ENCODE measurements at places on chromosomes 5 and 9.

DNA sequence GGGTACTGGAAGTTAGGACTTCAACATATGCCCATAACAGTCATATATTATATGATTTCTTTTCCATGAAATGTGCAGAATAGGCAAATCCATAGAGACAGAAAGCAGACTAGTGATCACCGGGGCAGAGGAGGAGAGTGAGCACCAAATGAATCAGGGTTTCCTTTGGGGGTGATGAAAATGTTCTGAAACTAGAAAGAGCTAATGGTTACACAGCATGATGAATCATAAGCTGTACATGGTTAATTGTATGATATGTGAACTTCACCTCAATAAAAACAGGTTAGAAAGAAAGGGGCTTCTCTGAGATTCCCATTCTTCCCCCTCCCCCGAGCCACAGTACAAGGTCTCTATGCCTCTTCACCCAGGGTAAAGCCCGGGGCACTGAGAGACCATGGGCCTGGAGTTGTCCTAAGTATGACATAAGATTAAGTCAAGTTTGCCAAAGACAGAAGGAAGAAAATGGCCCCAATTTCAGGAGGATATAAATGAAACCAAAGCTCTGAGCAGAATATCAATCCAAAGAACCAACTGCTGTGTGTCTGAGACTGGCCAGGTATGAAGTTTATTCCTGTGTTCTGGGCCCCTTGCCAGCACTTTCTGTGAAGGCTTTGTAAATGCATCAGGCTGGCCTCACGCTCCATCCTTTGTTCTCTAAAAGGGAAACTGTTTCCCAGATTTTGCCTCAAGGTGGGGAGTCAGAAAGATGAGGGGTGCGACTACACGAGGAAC lies 243.8 kb downstream of the CDK5RAP2 start:
- DNase-seq: no peak

GRCh38 chr9:87160148-87161102 lies 213.1 kb upstream of the GAS1 start:
- no peak for DNase-seq

- no peak for DNase-seq
These were observed at the start of gene C9 for GRCh38 chr5:39364367-39364766. Gene C9, minus strand, starts transcription at chr5:39364495. Its CDS starts 31 bp downstream, at chr5:39364464.

DNA sequence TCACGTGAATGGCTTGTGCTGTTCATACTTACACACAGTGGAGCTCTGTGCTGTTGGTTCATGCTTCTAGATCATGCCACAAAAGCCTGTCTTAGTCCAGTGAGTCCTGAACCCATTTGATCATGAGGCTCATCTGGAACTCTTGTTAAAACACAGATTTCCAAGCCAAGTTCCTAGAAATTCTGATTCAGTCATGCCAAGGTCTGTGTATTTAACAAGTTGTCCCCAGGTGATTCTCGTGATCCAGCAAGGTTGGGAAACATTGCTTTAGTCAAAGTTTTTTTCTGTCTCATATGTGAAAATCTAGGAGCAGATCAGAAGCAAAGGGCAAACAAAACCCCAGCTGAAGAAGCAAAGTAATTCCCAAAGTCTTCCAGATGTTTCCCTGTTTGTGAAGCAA lies 112.5 kb upstream of the GAS1 start:
- DNase-seq: no peak

DNA sequence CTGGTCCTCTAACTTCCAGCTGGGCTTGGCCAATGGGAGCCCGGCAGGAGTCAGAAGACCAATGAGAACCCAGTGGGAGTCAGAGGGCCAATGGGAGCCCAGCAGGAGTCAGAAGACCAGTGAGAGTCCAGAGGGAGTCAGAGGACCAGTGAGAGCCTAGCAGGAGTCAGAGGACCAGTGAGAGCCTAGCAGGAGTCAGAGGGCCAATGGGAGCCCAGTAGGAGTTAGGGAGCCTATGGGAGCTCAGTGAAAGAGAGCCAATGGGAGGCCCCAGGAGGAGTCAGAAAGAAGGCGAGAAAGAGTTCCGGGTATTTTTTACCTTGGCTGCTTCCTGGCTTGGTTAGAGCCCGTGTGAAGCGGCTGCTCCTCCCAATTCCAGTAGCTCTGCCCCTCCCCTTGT lies 191.0 kb downstream of the GABBR2 start:
- DNase-seq: no peak

DNA sequence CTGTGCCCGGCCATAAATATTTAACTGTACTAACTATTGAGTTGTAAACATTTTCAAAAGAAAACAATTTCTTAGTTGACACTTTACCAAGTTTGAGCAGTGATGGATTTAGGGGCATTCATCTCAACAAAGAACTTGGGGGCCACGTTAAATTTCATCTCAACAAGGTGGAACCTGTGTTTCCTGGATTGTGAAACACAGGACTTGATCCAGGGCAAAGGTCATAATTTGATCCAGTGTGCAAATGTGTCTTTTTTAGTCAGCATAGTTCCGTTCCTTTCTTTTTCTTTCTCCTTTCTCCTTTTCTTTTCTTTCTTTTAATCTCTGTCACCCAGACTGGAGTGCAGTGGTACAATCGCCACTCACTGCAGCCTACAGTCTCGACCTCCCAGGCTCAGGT lies 3.1 kb downstream of the GFRA3 start:
- DNase-seq: no peak

DNA sequence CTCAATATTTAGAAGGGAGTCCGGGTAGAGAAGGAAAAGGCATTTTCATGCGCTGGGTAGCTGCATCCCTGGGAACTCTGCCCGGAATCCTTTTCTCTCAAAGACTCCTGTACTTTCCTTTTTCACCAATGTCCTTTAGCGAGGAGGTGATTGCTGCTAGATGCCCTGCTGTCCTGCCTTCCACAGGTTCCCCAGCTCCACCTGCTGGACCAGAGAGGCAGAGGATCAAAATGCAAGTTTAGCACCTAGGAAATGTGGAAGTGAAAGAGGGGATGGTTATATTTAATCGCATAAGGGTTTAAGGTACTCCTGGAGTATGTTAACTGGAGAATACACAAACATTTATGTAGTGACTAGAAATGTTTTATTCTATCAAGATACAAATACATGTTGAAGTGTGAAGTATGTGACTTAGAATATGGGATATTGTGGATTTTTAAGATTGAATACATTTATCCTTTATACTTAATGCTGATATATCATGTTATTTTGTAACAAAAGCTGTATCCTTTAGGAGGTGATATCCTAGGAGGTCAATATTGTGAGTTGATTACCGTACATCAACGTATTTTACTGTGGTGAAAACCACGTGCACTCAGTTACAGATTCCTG lies 145.7 kb downstream of the ARHGAP26 start:
- DNase-seq: peak; percentile 38

GRCh38 chr5:6961123-6961522 lies 247.9 kb downstream of the TENT4A start:
- DNase-seq: no peak

DNA sequence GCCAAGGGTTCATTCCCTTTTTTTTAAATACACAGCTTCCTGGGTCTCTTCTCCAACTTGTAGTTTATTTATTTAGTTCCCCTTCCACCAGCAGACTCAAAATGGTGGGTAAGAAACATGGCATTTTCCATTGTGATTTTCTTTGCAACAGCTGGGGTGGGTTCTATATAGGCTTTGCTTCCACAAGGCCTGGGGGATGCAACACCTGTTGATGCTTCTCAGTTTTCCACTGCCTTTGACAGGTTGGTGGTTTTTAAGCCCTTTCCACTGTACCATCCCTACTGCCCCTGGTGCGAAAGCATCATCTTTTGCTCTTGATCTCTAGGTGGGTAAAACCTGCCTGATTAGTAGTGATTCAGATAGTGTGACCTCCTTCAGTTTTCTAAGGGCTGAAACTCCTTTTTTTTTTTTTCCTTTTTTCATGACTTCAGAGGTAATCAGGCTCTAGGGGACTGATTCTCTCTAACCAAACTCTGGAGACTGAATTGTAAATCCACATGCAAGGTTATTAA lies 8.5 kb downstream of the KDM3B start:
- DNase-seq: no peak

DNA sequence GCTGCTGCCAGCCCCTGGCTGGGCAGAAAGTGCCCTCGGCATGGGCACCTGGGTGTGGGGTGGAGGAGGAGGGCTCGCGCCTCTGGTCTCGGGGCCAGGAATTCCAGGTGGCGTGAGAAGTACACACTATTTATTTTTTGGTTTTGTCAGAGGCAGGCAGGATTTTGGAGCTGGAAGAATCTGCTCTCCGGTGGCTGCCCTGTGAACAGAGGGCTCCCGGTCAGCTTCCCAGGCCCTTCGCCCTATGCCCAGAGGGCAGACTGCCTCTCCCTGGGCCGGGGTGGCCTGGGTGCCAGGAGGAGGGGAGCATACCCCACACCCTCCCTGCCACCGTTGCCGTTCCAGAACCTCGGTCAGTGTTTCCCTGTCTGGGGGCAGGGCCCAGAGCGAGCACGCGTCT lies 8.3 kb downstream of the DOLPP1 start:
- no peak for DNase-seq

GRCh38 chr9:107905308-107906020 lies 415.9 kb upstream of the KLF4 start:
- peak; percentile 57 for DNase-seq

DNA sequence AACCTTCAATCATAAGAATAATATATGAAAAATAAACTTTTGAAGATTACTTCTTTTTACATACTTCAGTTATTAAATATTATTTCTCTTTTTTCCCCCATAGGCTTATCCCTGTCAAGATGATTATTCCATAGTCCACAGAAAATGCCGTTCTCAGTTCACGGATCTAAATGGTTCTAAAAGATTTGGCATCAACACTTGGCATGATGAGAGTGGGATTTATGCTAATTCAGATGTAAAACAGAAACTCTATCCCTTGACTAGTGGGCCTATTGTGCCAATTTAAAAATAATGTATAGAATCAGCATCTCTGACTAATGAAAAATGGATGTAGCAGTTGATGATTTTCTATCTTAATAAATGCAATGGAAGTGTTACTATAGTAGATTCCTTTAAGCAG lies 85.2 kb downstream of the CFAP95 start:
- no peak for DNase-seq

- no peak for DNase-seq
These were observed 37.5 kb downstream of the CTNNA1 start for GRCh38 chr5:138790684-138791083.

DNA sequence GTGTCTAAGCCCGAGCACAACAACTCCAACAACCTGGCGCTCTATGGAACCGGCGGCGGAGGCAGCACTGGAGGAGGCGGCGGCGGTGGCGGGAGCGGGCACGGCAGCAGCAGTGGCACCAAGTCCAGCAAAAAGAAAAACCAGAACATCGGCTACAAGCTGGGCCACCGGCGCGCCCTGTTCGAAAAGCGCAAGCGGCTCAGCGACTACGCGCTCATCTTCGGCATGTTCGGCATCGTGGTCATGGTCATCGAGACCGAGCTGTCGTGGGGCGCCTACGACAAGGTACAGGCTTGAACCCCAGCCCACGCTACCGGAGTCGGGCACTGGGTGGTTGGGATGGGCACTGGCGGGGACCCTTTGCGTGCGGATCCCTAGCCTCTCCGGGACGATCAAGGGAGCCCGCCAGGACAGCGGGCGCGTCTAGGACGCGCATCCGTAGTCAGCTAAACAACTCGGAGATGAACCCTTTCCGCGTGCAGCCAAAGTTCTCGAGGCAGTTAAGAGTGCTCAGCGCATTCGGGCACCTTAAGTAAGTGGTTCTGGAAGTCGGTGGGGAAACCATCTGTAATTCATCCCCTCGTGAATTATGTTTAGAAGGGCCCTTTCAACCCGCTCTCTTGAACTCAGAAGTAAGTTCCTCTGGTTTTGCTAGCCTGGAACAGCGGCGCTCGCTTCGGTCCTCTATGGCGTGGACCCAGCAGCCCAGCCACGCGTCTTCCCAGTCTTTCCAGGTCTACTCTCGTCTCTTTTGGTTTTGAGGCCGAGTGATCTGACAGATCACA lies 1.3 kb downstream of the KCNN2 start:
- DNase-seq: no peak

GRCh38 chr5:107781451-107781850 lies 110.7 kb upstream of the EFNA5 start:
- DNase-seq: no peak

DNA sequence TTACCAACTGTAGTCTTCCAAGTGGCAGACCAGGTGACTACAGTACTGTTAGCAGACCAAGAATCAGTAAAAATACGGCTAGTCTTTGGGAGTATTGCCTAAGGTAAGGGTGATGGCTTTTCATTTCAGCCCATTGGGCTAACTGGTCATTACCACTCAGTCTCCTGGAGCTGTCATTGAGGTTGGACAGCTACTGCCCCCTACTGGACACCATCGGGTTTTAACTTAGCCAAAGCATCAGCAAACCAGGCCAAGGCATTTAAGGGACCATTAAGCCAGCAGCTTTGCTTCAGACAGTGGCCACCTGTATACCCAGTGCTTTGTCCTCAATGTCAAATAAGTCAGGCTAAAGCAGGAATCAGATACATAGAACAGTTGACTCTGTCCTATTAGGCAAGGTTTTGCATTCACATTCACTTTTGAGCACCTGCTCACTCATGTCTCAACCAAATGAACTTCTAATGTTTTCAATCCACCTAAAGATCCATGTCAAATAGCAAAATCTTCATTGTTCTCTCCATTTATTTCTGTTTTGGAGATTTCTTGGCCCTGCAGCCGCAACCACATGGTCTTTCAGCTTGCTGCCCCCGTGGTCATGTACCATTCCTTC lies 117.2 kb downstream of the INVS start:
- DNase-seq: peak; percentile 48

- DNase-seq: no peak
These were observed 146.3 kb downstream of the TTC39B start for GRCh38 chr9:15160673-15161072.

DNA sequence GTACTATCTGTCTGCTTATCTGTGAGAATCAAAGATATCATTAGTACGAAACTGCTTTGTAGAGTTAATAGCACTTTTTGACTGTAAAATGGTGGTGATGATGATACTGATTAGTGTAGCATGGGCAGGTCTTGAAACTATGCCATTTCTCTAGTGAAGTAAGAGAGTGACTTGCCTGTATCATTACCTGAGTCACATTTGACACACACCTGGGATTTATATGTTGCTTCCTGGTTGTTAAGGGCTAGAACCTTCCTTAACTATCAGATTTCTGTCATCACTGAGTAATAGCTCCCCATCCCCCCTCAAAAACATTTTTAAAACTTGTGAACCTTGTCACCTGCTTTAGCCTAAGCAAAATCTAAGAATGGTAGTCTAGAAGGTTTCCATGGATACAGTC lies 135.6 kb upstream of the RORB start:
- DNase-seq: no peak

DNA sequence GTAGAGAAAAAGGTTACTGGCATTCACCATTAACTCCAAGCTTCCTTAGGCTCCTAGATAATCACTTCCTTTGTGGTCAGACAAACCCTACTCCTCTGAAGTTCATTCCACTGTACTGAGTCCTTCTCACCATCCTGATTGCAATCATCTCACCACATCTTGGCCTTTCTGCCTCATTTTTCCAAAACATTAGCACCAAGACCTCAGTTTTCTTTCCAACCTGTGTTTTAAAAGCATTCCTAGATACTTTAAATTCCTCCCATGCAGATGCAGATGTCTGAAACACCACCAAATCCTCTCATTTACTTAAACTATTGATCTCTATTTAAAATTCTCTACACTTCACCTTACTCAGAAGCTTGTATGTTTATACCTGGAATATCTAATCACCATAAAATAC lies 961.3 kb upstream of the CTNND2 start:
- no peak for DNase-seq

- no peak for DNase-seq
These were observed 36.5 kb upstream of the CEP72 start for GRCh38 chr5:575636-576035.

GRCh38 chr5:133403741-133404364 lies 208.5 kb downstream of the FSTL4 start:
- DNase-seq: no peak
